Trophoblast cell (in vitro differentiated cells and primary cell): ENCODE measurements at places on chromosomes 1 and 21.

- no peak for DNase-seq
These were observed 278.2 kb upstream of the C1orf105 start for GRCh38 chr1:172142324-172142723.

DNA sequence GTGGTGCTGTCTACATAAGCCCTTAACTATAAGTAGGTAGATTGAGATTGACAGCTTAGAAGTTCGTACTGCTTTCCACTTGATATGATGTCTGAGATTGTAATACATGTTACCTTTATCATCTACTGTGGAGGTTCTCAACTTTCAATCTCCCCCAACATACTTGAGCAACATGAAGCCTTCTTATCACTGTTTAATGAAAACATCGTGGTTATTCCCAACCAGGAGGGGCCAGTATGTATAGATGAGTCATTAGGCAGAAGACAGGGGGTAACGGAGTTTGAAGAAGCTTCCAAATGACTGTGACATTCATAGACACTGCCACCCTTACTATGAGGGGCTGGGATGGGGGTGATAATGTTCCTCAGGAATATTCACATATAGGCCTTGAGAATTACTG is 36.0 kb downstream of the CENPF start:
- no peak for DNase-seq

GRCh38 chr1:5250336-5250735 is 595.9 kb downstream of the AJAP1 start:
- DNase-seq = no peak

DNA sequence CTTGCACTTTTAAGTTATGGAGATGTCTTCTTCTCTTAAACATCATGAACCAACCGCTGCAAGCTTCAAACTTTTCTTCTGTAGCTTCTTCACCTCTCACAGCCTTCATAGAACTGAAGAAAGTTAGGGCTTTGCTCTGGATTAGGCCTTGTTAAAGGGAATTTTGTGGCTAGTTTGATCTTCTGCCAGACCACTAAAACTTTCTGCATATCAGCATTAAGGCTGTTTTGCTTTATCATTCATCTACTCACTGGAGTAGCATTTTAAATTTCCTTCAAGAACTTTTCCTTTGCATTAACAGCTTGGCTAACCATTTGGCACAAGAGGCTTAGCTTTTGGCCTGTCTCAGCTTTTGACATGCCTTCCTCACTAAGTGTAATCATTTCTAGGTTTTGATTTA is 43.0 kb upstream of the RGL1 start:
- DNase-seq = no peak

- no peak for DNase-seq
These were observed 146.7 kb upstream of the COL6A1 start for GRCh38 chr21:45834821-45835293.

DNA sequence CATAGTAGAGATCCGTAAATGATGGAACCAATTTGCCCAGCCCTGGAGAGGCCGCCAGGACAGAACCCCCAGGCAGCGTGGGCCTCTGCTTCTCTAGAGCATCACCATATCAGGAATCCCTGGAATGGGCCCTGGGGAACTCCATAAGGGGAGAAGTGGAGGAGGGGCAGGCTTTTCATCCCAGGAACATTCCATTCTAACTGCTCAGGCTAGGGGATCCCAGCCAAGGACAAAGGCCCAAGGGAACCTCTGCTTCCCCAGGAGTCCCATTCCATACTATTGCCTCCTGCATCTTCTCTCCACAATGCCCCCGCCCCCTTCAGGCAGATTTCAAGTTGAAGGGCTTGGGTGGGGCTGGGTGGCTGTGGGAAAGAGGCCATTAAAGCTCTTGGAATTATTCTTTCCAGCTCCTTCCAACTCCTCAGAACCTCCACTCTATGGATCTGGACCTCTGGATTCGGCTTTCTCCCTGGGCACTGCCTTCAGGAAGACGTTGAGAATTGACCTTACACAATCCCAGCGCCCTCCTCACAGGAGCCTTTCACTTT is 6.0 kb downstream of the TRNP1 start:
- DNase-seq = peak; percentile 85

DNA sequence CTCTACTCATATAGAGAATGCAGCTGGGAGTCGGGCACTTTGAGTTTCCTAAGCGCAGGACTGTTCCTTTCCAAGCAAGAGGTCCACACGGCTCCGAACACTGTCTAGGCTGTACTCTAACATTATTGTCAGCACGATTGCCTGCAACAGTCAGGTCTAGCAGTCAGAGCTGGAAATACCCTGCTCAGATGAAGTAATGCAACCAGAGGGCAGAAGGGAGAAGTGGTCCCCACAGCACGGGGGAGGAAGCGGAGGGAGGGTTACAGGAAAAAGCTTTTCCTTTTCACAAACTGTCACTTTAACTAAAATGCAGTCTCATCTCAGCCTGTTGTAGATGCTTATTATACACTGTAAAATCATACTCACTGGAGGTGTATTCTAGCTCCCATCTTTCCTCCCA is 98.9 kb upstream of the SLC44A3 start:
- DNase-seq = peak; percentile 22

DNA sequence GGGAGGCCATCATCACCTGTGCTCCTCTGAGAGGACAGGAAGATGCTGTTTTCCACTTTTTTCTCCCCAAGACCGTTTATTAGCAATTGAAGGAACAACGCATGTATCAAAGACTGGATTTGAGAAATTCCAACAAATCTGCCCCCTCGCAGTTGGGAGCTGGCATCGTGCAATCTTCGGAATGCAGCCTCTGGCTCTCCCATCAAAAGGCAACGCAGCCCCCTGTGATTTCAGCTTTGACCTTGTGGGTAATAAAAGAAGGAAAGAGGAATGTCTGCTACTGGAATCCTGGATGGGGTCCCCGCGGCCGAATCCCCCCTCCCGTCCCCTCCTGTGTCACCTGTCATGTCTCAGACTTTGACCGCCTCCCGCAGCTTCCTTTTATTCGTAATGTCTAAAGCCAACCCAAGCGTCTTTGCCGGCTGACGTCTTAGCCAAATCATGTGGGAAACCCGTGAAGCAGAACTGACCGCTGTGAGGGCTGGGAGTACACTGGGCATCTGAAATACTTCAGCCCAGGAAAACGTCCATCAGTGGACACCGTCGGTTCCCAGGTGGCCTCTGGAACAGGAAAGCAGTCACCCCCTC is 101.5 kb downstream of the WDR4 start:
- no peak for DNase-seq

GRCh38 chr1:174425121-174425520 is 22.6 kb upstream of the GPR52 start:
- no peak for DNase-seq

- DNase-seq = no peak
These were observed 161.3 kb downstream of the NEK7 start for GRCh38 chr1:198318085-198318484.

DNA sequence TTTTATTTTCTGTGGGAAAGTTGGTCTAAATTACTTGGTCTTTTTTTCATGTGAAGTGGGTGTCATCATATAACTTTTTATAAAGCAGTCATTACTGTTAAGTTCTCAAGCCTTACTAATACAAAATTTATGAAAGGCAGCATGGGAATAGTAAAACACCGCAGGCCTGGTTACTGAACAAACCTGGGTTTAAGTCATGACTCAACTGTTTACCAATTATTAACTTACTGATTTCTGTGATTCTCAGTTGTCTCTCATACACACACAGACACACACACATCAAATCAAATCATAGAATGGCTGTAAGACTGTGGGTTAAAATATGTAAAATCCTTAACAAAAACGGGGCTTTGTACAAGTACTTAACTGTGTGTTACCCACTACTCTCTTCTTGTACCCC is 14.6 kb downstream of the MAEL start:
- no peak for DNase-seq

GRCh38 chr1:223700942-223701637 is 11.2 kb upstream of the CAPN2 start:
- DNase-seq = peak; percentile 96

DNA sequence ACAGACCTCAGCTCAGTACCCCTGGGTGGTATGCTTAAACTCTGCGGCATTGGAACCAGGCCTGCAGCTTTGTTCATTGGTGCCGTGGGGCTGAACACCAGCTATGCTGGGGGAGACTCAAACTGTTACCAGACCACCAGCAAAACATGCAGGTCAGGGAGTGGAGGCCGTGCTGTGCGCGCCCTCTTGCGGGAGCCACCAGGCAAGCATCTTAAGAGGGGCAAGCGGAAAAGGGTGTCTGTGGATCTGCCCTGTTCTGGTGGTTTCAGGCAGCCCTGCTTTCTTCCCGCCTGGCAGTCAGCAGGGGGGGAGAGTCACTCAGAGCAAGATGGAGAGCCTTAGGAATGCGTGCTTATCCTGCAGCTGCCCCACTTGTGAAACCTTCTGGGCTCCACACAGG is 276.9 kb upstream of the ZRANB2 start:
- peak; percentile 12 for DNase-seq

GRCh38 chr1:15885701-15886610 is 38.4 kb downstream of the SPEN start:
- DNase-seq = peak; percentile 78

DNA sequence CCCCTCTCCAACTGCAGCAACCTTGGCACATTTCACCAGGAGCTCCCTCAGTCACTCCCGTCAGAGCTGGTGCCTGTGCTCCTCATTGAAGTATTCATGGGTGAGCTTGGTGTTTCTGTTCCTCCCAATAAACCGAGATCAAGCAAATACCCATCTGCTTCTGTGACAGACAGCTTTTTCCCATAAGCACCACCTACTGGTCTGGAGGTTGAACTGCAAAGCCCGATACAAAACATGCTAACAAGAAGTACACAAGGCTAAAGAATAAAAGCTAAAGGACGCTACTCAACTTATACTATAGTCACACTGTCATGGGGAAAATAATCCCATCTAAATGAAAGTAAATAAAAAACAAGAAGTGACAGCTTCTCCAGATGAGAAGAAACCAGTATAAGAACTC is 111.9 kb upstream of the C21orf91 start:
- DNase-seq = no peak

- DNase-seq = no peak
These were observed 293.8 kb downstream of the TTLL7 start for GRCh38 chr1:83705091-83705490.

- no peak for DNase-seq
These were observed 604.5 kb downstream of the PLPP3 start for GRCh38 chr1:55974714-55975441.
